Activated CD4-positive, alpha-beta T cell treated with anti-CD3 and anti-CD28 coated beads for 4 hours (primary cell): ENCODE measurements at places on chromosomes 7 and 10.

DNA sequence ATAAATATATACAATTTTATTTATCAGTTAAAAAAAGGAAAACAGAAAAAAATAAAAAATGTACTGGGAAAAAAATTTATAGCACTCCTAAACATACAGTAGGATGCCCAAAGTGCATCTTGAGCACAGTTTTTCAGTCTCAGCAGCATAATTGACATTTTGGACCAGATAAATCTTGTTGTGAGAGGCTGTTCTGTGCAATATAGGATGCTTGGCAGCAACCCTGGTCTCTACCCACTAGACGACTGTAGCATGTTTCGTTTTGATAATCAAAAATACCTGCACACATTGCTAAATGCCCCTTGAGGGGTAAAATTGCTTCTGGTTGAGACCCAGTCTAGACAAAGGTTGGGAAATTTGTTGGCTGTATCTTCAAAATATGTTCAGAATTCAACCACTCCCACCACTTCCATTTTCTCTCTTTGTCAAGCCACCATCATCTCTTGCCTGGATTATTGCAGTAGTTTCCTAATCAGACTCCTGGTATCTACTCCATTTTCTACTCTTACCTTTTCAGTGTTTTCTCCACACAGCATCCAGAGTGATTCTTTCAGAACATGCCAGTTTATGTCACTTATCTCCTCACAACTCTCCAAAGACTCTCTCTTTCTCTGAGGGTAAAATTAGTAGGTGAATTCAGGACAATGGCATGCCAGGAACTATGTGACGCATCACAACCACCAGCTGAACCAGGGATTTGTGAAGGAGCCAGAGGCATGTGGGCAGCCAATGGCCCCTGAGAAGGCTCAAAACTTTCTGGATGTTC is 91.4 kb downstream of the GPR85 start:
- no peak for DNase-seq

DNA sequence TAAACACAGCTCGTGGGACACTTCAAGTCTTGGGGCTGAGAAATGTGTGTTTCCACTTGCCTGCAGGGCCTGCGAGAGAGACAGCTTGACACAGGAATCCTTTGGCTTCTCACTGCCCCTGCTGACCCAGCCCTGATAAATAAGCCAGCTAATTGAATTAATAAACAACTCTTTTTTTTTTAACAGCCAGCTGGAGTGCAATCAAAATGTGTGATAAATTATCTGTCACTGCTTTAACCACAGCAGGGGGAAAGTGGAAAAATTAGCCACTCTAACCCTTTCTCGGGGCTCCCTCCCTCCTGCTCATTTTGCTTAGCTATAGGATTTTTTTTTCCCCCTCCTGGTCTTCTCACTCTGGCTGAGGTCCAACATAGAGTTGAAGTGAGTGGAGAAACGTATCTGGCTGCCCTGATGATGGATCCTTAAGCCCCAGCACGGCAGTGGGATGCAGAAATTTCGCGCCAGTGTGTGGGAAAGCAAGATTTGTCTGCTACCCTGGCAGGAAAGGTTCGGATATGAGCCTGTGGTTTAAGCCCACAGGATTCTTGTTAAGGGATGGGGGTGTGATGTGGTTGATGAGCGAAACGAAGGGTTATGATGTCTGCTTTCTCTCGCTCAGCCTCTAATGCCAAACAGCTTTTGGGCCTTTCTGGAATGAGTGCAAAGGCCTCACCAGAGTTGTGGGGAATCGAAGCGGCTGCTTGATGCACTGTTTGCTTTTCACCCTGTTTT is 173.8 kb downstream of the TRIL start:
- DNase-seq, result no peak

DNA sequence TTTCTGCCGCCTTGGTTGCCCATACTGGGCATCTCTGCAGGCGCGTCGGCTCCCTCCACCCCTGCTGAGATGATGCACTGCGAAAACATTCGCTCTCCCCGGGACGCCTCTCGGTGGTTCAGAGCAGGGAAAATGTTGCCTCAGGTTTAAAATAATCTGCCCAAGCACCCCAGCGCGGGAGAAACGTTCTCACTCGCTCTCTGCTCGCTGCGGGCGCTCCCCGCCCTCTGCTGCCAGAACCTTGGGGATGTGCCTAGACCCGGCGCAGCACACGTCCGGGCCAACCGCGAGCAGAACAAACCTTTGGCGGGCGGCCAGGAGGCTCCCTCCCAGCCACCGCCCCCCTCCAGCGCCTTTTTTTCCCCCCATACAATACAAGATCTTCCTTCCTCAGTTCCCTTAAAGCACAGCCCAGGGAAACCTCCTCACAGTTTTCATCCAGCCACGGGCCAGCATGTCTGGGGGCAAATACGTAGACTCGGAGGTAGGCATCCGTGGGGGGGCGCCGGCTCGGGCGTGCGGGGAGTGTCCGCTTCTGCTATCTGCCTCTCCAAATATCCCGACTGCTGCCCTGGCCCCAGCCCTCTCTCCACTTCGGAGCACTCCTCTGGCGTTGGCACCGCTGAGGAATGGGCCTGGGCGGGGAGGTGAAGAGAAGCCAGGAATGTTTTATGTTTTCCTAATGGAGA is at the start of gene CAV1:
CAV1 (plus strand) TSS at position 428 of the 689 bp plus-strand sequence; CDS start at position 455, 27 bp downstream.
- DNase-seq, result peak; percentile 31

- no peak for DNase-seq
These were observed 108.2 kb downstream of the OSBPL3 start for GRCh38 chr7:24871770-24872169.

DNA sequence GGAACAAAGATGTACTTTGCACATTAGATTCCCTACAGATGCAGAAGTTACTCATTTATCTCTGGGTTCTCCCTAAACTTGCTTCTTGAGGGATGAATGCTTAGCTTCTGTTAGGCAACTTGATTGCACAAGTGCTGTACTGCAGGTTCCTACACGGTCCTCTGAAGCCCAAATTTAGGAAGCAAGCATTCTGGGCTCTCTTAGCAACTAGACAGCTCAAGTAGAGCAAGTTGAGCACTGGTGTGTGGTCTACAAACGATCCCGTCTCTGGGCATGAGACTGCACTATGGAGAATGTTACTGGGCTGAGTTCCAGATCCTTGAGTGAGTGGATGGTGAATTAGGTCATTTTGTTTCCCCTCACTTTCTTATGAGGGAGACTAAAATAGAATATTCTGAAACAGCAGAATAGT is 14.3 kb downstream of the SEMA3D start:
- DNase-seq, result no peak

- no peak for DNase-seq
These were observed 4.0 kb downstream of the INTS1 start for GRCh38 chr7:1500064-1500807.

- no peak for DNase-seq
These were observed 245.3 kb downstream of the POLR1F start for GRCh38 chr7:19463581-19463980.

GRCh38 chr10:71594934-71595571 is 124.5 kb downstream of the C10orf105 start:
- DNase-seq, result no peak
